ENCODE measurements at places on chromosomes 16 and 17.

- DNase-seq, result no peak
Measured at GRCh38 chr16:54444851-54445458, 158.4 kb upstream of the IRX3 start.

DNA sequence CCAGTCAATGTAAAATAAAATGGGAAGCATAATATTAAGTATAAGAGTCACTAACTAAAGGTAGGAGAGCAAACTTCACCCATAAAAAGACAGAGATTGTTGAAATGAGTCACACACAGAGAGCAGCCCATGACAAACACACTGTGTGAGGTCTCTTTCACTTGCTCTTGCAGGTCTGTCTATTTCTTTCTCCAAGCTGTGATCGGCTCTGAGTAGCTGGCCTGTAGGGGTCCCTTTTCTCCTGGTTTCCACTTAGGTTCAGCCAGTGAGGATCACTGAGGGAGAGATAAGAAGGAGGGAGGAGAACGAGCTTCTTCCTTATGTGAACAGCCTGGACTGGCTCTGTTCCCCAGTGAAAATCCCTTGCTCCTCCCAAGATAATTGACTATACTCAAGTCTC is 133.7 kb upstream of the HS3ST3A1 start:
- no peak for DNase-seq

DNA sequence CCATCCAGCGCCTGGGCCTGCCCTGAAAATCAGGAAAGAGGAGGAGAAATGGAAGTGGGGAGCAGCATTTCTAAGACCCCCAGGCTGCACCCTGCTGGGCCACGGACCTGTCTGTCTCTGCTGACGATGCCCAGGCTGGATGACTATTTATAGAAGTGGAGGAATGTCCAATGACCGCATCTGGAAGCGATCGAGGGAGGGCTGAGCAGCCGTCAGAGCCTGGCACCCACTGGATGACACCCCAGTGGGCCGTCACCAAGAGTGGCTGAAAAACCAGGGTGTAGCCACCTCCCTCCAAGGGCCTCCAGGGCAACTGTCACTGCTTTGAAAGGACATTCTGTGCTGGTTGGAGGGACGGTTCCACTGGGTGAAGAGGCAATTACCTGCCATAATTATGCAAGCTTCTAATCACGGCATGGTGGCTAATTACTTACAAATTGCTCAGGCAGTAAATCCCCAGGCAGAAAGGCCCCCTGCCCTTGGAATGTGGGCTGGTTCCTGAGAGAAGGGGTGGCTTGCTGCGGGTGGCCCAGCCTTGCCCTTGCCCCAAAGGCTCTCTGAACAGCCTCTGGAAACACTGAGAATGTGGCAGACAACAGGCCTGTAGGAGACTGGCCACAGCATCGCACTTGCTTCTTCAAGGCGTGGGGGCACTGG is 332.1 kb downstream of the C16orf95 start:
- DNase-seq, result no peak

- no peak for DNase-seq
Measured at GRCh38 chr16:62816971-62817519, 780.8 kb upstream of the CDH8 start.

GRCh38 chr17:48322060-48322459 is 108.0 kb downstream of the SKAP1 start:
- no peak for DNase-seq

GRCh38 chr17:68981288-68981687 is 26.1 kb upstream of the ABCA8 start:
- no peak for DNase-seq

GRCh38 chr16:11098601-11099390 is 154.4 kb downstream of the CLEC16A start:
- DNase-seq, result no peak

GRCh38 chr16:75116081-75116910 is at the start of gene LDHD:
LDHD (minus strand) TSS chr16:75116780; CDS start chr16:75116720, 60 bp downstream.
- DNase-seq, result no peak

DNA sequence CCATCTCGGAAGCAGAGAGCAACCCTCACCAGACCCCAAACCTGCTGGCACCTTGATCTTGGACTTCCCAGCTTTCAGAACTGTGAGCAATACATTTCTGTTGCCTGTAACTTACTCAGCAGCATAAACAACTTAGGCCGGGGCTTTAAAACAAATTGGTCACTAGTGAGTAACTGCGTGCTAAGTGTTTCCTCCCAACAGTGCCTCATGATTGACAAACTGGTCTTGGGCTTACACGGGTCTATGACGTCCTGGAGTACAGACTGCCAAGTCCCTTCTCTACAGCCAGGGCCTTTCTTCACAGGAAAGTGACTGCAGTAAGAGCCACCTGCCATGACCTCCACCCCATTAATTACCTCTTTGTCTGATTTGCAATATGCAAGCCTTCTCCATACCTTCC is 136.7 kb downstream of the XYLT1 start:
- DNase-seq, result no peak

GRCh38 chr16:31149332-31149731 is 534 bp downstream of the PRSS36 start:
- no peak for DNase-seq

DNA sequence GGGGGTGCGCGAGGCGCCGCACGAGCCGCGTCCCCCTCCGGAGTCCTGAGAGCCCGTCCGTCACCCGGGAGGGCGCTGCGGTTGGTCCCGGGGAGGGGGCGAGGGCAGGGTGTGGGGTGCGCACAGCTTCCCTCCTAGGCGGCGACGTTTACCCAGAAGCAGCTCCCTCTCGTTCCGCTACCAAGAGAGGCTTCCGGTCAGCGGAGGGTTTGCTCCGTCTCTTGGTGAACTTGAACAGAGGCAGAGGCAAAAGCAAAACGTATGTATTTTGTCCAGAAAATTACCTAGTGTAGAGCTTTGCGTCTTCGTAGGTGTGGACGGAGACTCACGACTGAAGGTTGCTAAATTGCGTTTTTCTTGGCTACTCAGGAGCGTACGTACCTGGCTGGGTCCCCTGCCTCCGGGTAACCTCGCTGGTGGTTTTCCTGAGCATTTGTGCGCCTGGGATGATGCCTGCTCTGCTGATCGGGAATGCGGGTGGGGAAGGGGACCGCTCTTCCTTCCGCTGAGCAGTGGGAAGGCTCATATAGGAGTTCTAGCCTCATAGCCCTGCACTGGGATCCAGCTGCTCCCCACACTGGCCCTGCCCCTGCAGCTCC is 833 bp downstream of the WSCD1 start:
- no peak for DNase-seq

- DNase-seq, result no peak
Measured at GRCh38 chr17:74215342-74215727, 2.0 kb downstream of the TTYH2 start.

- DNase-seq, result no peak
Measured at GRCh38 chr17:62159994-62160393, 94.9 kb upstream of the MED13 start.

DNA sequence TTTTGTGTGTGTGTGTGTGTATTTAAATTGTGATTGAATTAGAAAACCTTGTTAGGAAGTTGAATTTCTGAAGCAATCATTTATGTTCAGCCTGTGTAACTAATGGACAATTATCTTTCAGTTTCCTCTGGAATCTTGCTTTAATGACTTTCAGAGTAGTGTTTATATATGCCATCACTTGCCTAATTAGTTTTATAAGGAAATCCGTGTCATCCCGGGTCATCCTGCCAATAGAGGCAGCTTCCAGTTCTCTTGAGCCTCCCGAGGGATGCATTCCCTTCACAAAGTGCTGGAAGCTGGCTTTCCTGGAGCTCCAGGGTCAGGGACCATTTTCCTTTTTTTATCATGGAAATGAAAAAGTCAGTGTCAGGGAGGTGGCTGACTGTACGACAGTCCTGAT is 42.9 kb downstream of the PRKCA start:
- DNase-seq, result no peak

DNA sequence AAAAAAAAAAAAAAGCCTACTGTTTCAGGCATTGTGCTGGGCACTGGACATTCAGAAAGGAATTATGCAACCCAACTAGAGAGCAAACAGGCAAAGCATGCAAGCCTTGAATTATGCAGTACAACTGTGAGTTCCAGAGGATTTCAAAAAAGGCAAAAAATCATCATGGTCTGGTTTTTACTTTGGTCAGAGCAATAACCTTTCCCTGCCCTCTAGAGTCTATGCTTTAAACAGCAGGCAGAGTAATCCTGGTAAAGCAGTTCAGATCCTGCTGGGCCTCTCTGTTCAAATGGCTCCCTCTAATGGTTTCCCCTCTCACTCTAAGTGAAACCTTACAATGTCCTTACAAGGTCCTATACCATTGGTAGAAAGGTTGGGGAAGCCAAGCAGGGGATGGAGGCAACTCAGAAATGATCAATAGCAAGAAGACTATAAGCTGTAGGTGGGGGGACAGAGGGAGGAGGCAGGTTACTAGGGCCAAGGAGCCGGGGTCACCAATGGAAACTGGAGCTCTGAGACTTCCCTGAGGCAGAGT is 4.6 kb upstream of the TAF15 start:
- no peak for DNase-seq

DNA sequence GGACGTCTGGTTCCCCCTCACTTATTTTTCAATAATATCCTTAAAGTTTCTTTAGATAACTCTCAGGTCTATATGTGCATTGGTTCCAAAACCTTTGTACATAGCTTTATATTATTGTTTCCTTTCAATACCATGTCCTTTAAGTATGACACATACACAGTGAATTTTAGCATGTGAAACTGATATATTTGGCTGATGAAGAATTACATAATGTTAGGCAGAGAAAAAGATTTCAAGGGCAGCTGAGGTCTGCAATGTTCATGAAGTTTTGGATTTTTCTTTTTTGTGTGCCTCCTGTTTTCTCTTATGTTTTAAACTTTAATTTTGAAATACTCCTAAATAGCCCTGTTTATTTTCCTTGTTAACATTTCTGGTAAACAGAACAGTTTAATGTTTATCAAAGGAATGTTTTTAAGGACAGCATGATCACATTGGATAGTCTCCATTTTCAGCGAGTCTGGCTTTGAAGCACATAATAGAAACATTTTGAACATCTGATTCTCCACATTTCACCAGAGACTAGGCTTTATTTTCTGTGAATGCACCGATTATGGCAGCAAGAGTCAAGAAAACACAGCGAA is 32.9 kb upstream of the FBXO47 start:
- no peak for DNase-seq

- no peak for DNase-seq
Measured at GRCh38 chr16:10646581-10647263, 48.0 kb downstream of the TEKT5 start.

DNA sequence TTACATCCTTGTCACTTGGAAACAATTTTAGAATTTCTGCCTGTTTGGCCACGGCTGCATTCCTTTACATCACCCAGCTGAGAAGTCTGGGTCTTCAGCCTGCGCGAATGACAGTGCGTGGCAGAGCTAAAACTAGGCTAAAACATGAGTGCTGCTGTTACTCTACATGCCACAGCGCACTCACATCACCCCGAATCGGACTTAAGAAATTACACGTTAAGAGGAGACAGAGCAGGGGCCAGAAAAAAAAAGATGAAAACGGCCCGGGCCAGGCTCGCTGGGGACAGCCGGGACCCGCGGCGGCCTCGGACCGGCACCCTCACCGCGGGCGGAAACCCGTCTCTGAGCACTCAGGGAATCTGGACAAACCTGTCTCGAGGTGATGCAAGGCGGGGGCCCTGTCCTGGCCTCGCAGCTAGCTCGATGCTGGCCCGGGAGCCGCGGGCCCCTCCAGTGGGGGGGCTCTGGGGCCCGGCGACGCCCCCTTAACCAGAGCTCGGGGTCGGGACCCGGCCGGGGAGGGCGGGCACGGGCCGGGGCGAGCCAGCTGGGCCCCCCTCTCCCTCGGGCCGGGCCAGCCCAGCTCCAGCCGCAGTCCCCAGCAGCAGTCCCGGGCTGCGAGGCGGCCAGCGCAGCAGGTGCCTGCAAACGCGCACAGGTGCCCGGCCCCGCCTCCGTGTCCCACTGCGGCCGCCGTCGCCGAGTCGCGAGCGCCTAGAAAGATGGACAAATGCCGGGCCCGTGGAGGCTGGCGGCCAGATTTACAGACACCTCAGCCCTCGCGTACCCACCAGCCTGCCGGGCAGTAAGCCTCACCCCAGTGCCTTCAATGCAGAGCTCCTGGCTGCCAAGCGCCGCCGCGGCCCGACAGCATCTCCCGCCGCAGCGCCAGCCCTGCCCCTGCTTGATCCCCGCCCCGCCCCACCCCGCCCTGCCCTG is at the start of gene AKTIP:
AKTIP (minus strand) TSS at position 879 of the 939 bp plus-strand sequence. CDS start 2,950 bp downstream, outside the sequence.
- DNase-seq, result peak; percentile 54

GRCh38 chr17:38476549-38476948 is 48.3 kb downstream of the ARHGAP23 start:
- DNase-seq, result no peak

DNA sequence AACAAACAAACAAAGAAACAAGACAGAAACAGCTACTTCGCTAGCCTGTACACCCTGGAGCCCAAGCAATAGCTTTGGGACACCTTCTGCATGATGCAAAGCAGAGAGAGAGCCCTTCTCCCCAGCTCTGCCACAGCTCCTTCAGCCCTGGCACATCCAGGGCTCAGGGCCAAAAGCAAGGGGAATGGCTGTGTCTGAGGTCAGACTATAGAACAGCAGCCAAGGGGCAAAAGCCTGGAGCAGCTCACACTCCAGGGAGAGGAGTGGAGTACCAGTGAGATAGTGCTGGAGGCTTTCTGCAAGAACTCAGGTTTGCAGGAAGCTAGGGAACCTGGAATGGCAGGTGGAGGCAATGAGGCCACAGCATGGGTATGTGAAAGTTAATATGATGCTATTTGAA is 11.6 kb upstream of the SEPHS2 start:
- no peak for DNase-seq

DNA sequence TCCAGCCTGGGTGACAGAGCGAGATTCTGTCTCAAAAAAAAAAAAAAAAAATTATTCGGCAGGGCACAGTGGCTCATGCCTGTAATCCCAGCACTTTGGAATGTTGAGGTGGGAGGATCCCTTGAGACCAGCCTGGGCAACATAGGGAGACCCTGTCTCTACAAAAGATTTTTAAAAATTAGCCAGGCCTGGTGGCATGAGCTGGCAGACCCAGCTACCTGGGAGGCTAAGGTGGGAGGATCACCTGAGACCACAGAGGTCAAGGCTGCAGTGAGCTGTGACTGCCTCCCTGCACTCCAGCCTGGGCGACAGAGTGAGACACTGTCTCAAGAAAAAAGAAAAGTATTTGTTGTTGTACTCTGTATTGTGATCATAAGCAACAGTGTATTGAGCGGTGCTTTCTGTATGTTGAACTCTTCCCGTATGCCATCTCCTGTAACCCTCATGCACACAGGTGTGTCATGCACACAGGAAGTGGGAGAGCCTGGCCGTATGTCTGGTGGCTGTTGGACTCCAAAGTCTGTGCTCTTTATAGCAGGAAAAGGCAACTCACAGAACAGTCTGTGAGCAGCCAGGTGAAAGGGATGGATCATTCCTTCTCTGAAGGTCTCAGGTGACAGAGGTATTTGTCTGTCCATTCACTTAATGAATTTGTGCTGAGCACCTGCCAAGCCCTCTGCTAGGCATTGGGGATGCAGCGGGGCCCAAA is 17.1 kb downstream of the CDH1 start:
- no peak for DNase-seq
